ENCODE measurements at places on chromosomes 13 and 19. TPM values are rescaled to one million over a fixed set of nuclear protein-coding genes. Genes with fewer than 3 reads are reported as not detected.

DNA sequence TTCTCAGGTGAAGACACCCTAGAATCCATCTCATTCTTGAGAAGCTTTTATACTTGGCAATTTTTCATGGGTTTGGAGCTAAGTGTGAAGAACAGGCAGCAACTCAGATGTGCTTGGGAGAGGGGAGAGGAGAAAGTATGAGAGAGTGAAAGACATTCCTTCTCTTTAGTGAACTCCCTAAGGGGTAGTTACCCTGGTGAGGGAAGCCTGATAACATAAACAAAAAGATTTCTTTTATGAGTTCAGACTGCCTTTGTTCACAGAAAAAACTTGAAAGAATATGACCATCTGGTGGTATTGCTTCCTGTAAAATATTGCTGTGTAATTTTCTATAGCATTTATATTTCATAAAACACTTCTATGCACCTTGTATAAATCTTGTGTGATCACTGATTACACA is at the start of gene STOML3:
STOML3 (minus strand) TSS at position 139 of the 400 bp plus-strand sequence; CDS start at position 29, 110 bp downstream.
- H3K4me3 ChIP-seq = no peak within 1 kb of the TSS
- H3K27ac ChIP-seq = no peak within 1 kb of the TSS
- no peaks in the 10 kb centered on the region for H3K27me3 ChIP-seq
- no peaks in the 10 kb centered on the region for H3K36me3 ChIP-seq
- DNase-seq = no peak

DNA sequence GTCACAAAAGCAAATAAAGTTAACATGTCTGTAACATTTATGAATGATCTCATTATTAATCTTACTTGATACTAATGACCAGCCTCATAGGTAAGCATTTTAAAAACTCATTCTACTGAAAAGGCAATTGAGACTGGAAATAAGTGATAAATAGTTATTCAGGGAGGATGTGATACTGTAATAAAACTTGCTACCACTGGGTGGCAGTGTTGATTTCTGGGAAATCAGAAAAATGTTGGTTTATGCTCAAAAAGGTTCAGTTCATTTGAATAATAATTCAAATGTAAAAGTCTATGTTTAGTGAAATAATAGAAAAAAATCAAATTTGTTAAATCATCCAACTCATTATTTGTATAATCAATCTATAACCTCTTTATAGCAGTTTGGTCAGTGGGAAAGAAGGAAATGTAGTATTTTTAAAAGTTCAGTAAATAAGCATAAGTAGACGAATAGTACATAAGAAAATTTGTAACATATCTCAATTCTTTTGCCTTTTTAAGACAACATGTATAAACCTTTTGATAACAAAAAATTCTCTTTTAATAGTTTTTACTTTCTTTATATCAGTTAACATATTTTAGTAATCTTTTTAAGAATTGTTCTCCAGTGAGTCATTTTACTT is 9.6 kb downstream of the ABHD13 start:
- H3K27ac ChIP-seq = no peak overlapping the region
- H3K4me1 ChIP-seq = no peaks in the 10 kb centered on the region
- no peak overlapping the region for H3K4me3 ChIP-seq
- DNase-seq = no peak

DNA sequence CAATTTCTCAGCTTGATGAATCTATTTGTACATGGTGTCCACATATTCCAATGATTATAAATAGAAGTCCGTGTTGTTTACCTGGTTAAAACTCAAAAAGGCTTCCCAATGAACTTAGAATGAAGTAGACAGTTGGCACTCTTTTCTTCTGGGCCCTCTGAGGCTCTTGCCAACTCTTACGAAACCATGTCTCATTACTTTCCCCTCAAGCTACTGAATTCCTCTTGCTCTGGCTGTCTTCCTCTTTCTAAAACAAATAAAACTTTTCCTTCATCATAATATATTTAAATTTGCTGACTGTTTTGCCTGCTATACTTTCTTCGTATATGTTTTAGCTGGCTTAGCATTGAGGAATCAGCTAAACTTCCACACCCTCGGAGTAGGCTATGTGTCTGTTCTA is 139.7 kb downstream of the SLITRK6 start:
- no peaks in the 10 kb centered on the region for H3K36me3 ChIP-seq
- no peak for DNase-seq
- H3K4me3 ChIP-seq = no peak overlapping the region
- peaks cover 24% of the 10 kb centered on the region for H3K4me1 ChIP-seq
- H3K27ac ChIP-seq = no peak overlapping the region

DNA sequence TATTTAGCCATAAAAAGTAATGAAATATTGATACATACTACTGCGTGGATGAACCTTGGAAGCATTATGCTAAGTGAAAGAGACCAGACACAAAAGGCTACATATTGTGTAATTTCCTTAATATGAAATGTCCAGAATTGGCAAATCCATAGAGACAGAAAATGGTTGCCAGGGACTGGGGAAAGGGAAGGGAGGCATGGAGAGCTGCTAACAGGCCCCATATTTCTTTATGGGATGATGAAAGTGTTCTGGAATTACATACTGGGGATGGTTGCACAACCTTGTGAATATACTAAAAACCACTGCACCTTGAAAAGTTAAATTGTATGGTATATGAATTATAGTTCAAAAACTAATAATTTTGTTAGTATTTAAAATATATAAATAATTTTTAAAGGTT is 3.6 kb downstream of the IFT88 start:
- H3K27ac ChIP-seq = no peak overlapping the region
- H3K4me3 ChIP-seq = no peak overlapping the region
- DNase-seq = no peak
- peaks cover 3% of the 10 kb centered on the region for H3K36me3 ChIP-seq
- H3K4me1 ChIP-seq = peaks cover 19% of the 10 kb centered on the region

GRCh38 chr19:39308531-39309304 is 11.9 kb downstream of the LRFN1 start:
- no peak overlapping the region for H3K4me3 ChIP-seq
- no peak overlapping the region for H3K27ac ChIP-seq
- DNase-seq = peak; percentile 22
- peaks cover 9% of the 10 kb centered on the region for H3K4me1 ChIP-seq
- peaks cover 53% of the 10 kb centered on the region for H3K27me3 ChIP-seq
- no peaks in the 10 kb centered on the region for H3K36me3 ChIP-seq

DNA sequence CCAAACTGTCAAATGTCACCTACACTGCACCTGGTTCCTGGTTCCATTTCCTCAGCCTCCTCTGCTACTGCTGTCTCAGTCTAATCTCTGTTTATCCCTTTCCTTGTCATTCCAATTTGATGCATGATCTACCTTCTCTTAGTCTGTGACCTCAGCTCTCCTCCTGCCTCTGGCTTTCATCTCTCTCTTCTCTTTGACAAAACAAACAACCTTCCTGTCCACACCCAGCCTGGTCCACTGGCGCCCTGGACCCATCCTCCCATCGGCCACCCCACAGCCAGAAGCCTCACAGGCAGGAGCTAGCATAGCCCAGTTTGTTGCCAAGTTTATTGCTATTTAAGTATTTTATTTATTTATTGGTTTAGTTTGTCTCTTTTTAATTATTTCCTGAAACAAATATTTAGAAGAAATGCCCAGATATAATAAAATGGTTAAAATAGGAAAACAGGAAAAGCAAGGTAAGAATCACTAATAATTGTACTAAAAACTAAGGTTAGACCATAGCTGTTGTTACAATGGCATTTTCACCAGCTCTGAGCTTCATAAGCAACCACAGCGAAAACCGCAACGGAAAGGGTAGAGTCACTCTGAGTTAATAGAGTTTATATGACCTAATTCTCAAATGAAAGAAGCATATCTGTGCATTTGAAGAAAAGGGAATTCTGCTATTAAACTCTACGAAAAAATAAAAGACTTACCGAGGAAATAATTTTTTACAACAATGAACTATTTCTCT is 68.6 kb downstream of the EFNB2 start:
- no peak overlapping the region for H3K4me3 ChIP-seq
- H3K36me3 ChIP-seq = no peaks in the 10 kb centered on the region
- no peak for DNase-seq
- H3K4me1 ChIP-seq = peaks cover 11% of the 10 kb centered on the region
- H3K27me3 ChIP-seq = no peaks in the 10 kb centered on the region

GRCh38 chr13:74870865-74871264 is 611.1 kb downstream of the TBC1D4 start:
- H3K36me3 ChIP-seq = no peaks in the 10 kb centered on the region
- H3K4me1 ChIP-seq = no peaks in the 10 kb centered on the region
- H3K27ac ChIP-seq = no peak overlapping the region
- no peak overlapping the region for H3K4me3 ChIP-seq
- no peaks in the 10 kb centered on the region for H3K27me3 ChIP-seq

HIF3A gene
- total RNA-seq = 159 TPM

Data from sigmoid colon (tissue), 7 donors.